ENCODE measurements at places on chromosomes 1 and 21.
A peak's percentile ranks its signal among the peaks of the same experiment; 100 is the strongest.

DNA sequence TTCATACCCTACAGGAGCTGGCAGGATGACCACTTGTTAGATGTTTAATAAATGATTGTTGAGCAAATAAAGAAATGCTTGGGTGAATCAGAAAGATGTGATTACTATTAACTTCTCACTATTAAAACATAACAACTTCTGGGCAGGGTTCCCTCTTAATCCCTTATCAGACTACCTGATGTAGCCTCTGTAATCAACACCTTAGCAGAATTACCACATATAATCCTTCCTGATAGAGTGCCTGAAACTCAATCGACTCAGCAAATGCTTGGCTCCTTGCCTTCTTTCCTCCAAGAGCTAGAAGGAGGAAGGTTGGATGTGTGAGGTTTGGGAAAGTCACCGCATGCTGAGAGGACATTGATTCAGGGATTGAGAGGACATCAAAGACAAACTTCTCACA is 34.8 kb upstream of the DSCAM start:
- DNase-seq = no peak

DNA sequence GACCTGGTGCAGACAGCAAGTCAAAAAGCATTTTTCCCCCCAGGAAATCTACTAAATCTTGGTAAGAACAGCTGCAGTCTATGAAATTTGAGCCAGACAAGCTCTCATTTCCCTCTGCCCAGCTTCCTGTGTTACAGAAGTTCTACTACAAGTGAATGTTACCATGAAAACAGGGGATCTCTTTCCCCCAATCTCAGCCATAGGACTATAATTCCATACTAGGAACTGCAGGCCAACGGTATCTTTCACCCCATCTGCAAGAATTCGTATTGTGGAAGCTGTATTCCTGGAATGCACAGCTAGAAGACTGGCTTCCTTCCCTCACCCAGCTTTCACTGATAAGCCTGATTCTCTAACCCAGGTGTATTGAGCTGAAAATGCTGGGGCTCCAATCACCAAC is 1655.4 kb downstream of the BRINP3 start:
- no peak for DNase-seq

DNA sequence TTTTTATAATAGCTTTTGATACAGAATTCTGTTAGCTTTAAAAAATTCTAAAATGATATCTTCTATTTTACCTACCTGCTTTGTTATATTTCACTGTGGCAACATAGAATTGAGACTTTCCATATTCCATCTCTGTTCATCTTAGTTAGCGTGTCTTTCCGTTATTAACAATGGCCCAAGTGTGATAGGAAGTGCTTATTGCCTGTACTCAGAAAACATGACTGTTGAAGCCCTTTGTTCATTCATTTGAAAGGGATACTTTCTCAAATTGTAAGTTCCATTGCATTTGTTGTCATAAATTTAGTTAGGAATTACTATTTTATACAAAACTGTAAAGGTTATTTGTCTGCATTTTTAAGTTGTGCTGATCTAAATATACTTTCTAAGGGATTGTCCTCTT is 73.1 kb downstream of the LAMC1 start:
- no peak for DNase-seq

- DNase-seq = no peak
Observed at GRCh38 chr1:5597991-5598823, 394.0 kb downstream of the NPHP4 start.

DNA sequence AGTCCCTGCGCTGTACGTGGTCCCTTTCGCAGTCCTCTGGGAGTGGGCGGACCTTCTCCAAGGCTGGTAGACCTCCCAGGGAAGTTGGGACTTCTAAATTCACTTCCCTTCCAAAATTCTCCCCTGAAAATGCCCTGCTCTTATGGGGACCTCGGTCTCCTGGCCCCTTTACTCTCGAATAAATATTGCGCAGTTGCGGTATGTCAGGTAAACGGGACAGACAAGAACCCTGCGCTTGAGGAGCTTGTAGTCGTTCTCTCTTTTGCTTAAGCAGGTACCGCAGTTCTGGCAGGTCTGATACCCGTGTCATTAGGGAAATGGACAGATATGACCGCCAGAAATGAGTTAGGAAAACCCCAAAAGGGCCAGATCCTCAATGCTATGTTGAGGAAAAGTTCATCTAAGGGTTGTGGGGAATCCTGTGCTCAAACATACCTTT is 561 bp downstream of the KIF2C start:
- no peak for DNase-seq

DNA sequence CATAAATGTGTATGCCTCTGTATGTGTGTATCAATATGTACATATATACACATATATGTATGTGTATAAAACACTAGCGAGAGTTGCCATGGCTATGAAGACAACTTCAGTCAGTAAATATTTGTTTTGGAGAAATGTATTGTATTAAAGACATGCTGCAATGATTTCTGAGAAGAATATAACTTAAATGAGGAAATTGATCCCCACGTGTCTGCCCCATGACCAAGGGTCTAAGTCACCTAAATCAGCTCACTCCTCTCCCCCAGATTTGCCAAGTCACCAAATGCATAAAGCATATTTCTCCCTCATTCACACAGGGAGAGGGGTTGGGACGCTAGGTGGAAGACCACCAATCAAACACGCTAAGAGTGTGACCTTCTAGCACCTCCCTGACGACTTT is 58.3 kb upstream of the LYST start:
- DNase-seq = no peak

DNA sequence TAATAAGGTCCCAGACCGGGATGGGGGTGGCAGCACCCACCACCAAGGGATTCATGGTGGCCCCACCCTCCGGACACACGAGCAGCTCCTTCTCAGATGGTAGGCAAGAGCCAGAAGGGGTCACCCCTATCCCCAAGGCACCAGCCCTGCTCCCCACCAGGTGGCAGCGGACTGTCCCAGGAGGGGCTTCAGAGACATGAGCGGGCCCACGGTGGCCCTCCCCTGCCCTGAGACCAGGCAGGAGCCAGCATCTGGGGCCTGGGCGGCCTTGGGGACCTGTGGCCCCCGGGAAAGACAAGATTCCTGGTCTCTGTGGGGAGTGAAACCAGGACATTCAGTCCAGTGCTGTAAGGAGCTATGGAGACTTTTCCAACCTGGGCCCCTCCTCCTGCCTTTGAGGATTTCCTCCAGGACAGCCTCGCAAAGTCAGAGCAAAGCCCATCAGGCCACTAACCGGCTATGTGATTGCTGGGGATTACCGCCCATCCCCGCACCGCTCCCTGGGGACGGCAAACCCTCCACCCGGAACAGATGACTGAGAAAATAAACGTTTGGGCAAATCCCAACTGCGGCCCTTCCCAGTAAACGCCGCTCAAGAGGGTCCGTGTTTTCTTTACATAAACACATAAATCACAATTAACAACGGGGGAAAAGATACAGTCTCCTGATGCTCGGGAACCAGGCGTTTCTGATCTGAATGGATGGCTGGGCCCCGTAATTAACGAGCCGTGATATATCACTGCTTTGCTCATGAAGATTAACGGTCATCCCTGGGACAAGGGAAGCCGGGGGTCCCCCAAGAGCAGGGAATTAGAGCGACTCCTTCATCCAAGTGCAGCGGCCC is 50.9 kb upstream of the ARHGEF16 start:
- no peak for DNase-seq

GRCh38 chr1:7781923-7782495 is 2.1 kb upstream of the PER3 start:
- DNase-seq = no peak

DNA sequence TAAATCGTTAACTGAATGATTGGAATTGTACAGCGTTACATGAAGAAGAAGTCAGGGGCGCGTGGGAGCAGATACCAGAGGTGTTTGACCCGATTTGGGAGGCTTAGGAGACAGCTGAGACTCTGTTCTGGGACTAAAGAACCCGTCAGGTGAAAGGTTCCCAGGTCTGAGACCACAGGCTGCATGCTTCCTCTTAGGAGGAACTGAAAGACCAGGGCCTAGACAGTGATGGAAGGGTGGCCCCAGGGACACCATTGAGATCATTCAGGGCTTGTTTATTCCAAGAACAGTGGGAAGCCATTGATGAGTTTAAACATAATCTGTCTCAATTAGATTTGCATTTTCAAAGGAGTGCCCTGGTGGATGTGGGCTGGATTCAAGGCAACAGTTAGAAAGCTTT is 904 bp downstream of the KLF17 start:
- no peak for DNase-seq

DNA sequence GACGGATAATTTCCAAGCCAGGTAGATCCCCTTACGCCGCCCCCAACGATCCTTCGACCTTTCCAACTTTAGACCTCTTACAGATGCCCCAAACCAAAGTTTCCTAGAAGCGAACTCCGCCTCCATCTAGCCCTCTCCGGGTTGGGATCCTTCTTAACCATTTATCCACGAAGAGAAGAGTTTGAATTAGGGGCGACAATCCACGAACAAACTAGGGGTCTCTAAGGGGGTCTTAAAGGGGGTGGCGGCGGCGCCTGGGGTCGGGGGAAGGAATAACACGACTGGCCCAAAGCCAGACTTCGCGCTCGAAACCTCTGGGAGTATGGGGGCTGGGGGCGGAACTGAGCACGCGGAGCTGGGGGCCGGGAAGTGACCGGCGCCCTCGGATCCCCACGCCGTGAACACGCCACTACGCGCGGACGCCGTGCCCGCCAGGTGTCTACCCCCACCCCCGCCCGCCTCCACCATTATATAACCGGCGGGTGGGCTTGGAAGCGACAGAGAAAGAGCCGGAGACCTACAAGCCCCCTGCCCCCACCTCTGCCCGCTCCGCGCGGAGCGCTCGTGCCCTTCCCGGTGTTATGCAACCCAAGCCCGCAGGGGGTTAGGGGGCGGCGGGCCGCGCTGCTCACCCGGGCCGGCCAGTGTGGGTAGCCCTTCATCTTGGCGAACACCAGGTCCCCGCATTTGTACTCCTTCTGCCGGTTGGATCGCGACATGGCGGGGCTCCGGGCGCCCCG is 594 bp downstream of the HDGF start:
- peak; percentile 65 for DNase-seq

DNA sequence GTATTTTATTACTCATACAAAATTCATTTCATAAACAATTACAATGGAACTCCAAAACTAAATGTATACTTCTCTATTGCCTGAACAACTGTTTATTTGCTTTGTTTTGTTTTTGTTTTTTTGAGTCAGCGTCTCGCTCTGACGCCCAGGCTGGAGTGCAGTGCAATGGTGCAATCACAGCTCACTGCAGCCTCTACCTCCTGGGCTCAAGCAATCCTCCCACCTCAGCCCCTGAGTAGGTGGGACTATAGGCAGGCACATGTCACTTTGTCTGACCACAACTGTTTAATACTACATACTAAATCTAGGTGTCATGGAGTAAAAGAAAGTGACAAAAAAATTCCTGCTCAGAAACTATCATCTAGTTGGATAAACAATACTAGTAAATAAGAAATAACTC is 49.3 kb downstream of the RAB3GAP2 start:
- no peak for DNase-seq

- no peak for DNase-seq
Observed at GRCh38 chr1:41320895-41321676, 40.1 kb upstream of the FOXO6 start.

DNA sequence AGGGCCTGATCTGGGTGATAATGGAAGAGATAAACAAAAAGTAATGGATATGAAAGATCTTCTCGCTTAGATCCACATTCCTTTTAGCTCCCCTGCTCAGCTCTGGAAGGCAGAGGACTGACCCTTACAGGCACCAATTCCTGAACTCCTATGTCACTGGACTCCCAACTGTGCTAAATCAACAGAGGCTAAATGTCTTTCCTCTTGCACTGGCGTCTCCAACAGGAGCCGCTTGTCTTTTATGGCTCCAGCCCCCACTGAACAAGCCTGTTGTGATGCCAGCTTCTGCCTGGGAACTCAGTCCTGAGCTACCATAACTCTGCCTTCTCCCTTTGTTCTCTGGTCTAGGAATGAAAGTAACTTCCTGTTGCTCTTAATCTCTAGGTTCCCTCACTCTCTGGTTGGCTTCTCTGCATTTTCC is 142.1 kb upstream of the COL11A1 start:
- DNase-seq = no peak

DNA sequence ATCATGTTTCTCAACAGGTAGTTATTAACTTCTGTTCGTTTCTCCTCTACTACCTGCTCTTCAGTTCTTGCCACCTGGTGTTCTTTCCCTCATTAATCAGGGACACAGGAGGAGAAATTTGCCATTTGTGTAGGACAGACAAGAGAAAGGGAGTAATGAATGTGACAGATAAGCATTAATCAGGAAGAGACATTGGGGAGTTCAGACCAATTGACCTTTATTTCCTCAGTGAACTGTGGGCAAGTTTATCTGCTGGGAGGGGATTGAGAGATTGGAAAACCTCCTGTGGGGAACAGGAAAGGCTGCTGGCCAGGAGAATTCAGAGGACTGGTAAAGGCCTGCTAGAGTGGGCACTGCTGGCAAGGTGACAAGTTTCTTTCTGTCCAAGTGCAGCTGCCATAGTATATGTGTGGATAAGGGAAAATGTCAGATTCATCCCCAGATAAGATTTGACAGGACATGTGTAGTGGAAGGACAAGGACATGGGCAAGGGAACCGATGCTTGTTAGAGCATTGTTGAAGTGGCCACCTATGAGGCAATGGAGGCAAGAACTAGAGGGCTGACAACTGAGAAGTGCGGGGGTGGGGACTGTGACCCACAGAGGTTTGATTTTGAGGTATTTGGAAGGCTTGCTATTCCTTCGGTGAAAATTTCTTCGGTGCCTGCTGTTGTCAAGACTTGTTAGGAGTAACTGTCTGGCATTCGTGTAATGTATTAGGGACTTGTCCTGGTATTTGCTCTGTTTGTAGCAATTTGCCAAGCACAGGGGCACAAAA is 12.6 kb downstream of the SZT2 start:
- DNase-seq = no peak

Data from amygdala (tissue), 56 donors.